NCI-H1092 (cell line): ENCODE measurements at places on chromosomes 1 and 21.

DNA sequence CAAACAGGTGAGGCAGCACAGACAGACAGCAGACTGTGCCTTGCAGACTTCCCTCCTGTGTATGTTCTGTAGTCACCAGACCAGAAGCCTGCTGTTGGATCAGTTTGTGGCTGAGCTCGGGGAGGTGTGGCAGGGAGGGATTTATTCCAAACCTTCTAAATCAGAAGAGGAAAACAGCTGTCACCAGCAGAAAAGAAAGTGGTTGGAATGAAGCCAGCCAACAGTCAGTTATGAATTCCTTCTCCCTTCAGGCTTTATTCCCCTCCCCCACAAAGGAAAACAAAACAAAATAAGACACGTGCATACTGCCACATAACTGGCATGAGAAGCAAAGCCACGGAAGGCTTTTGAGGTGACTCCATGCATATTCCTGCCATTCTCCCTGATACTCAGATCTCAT, 19.0 kb upstream of the PIGV start:
- no peak for DNase-seq

DNA sequence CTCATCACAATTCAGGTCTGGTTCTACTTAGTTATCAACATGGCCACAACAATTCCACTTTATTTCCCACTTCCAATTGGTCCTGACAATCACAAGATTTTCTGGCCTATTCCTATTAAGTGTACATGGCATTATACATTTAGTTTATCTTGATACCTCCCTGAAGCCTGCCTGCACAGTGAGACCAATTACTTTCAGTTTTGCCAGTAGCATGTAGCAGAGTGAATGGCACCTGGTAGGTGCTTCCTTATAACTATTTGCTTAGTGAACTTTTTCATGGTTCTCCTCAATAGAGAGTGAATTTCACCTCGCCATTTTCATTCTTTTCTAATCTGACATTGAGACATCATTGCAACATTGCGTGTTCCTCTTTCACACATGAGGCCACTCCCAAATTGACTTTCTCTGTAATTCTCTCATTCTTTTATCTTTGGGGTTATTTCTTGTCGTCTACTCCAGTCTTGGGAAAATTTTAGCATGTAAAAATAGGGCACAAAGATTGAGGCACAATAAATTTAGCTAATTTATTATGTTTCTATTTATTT, 124.3 kb downstream of the DISC1 start:
- DNase-seq = no peak

- DNase-seq = no peak
These were observed 21.9 kb upstream of the PIK3CD start for GRCh38 chr1:9629445-9630201.

GRCh38 chr1:152061952-152062351, 25.1 kb upstream of the S100A11 start:
- DNase-seq = no peak

GRCh38 chr1:243253926-243254232, 1.2 kb downstream of the CEP170 start:
- DNase-seq = no peak

GRCh38 chr21:30209601-30210000, 6.3 kb downstream of the CLDN8 start:
- DNase-seq = no peak
